A549 treated with dexamethasone at 1 μM for 4 hours (cell line): ENCODE measurements at places on chromosomes 5 and 9. TPM values are rescaled to one million over a fixed set of nuclear protein-coding genes. Genes with fewer than 3 reads are reported as not detected.

PNPLA7 gene
- 0.24 to 0.82 TPM (median 0.71 TPM) in 5 replicates for total RNA-seq

SIT1 gene
- not detected in 5 replicates for total RNA-seq

TSSK1B gene
- not detected in 5 replicates for total RNA-seq

NR4A3 gene
- total RNA-seq = 1.5 to 2.7 TPM (median 2.0 TPM) in 5 replicates

KCNT1 gene
- 0.07 TPM in 1 of 5 replicates, not detected in the others for total RNA-seq

ENG gene
- total RNA-seq = 0.07 to 0.16 TPM (median 0.09 TPM) in 5 replicates

DCTN3 gene
- total RNA-seq = 90.4 to 103 TPM (median 97.7 TPM) in 5 replicates

GMCL2 gene
- total RNA-seq = not detected in 5 replicates

VCAN gene
- 7.9 to 12.6 TPM (median 12.2 TPM) in 5 replicates for total RNA-seq

DDX4 gene
- total RNA-seq = 0.05 to 0.08 TPM in 2 of 5 replicates, not detected in the others

STPG3 gene
- not detected in 5 replicates for total RNA-seq

GARNL3 gene
- total RNA-seq = 2.0 to 3.3 TPM (median 3.2 TPM) in 5 replicates

IFNA13 gene
- not detected in 5 replicates for total RNA-seq

TRIM23 gene
- total RNA-seq = 4.9 to 9.1 TPM (median 7.0 TPM) in 5 replicates

ADAMTS16 gene
- total RNA-seq = 1.3 to 1.5 TPM (median 1.4 TPM) in 5 replicates

IPO11 gene
- total RNA-seq = 15.1 to 20.2 TPM (median 17.9 TPM) in 5 replicates
